ENCODE measurements at places on chromosomes 5 and 9.

GRCh38 chr5:174790906-174791305 is 66.5 kb downstream of the MSX2 start:
- H3K4me3 ChIP-seq: no peak overlapping the region
- peaks cover under 1% of the 10 kb centered on the region for H3K27me3 ChIP-seq
- H3K4me1 ChIP-seq: no peaks in the 10 kb centered on the region
- H3K27ac ChIP-seq: no peak overlapping the region
- DNase-seq: no peak

DNA sequence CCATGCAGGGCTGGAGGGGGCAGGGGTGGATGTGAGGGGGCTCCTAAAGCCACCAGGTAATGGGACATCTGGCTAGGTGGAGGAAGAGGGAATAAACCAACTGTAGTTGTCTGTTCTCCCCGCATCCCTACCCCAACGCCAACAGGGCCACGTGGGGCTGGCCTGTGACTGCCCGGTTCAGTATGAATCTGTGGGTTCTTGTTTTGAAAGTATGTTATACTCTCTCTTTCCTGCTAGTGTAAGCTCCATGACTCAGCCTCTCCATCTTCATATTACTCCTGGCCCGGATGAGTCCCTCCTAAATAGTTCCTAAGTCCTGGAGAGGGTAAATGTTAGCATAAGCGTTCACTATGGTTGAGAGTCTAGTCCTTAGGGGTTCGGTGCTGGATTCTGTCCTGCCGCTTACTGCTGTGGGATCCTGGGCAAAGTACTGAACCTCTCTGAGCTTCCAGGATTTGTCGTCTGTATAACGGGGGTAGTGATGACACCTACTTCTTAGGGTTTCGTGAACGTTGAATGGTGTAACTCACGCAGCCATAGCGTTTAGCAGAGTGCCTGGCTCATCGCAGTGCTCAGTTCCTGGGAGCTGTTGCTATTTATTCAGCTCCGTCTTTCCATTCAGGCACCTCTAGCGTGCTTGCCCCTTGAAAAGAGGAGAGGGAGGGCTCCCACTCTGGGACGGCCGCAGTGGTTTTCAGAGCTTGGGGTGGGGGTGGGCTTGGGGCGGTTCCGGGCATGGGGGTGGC is 28.8 kb downstream of the LHX2 start:
- no peaks in the 10 kb centered on the region for H3K36me3 ChIP-seq
- H3K27ac ChIP-seq: no peak overlapping the region
- no peaks in the 10 kb centered on the region for H3K4me1 ChIP-seq

DNA sequence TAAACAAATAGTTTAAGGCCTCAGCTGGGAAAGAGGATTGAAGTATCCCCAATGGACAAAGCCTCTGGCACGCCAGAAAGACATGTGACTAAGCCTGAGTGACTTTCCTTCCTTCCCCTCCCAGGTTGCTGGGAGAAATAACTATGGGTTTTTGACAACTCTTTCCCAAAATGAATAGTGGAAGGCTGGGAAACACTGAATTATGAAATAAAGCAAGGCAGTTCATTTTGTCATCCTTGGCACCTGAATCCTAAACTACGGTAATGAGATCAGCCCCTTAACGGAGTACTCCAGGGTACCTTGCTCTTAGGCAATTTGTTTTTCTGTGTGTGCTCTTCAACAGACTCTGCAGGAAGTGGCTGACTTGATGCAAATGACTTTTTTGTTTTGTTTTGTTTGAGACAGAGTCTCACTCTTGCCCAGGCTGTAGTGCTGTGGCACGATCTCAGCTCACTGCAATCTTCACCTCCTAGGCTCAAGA is 75.2 kb downstream of the LMNB1 start:
- no peak overlapping the region for H3K4me3 ChIP-seq
- no peak overlapping the region for H3K27ac ChIP-seq

GRCh38 chr5:164224772-164225171 is 719.4 kb downstream of the MAT2B start:
- DNase-seq: no peak
- H3K4me3 ChIP-seq: no peak overlapping the region
- H3K27me3 ChIP-seq: peaks cover 5% of the 10 kb centered on the region
- no peak overlapping the region for H3K27ac ChIP-seq
- H3K4me1 ChIP-seq: no peaks in the 10 kb centered on the region

DNA sequence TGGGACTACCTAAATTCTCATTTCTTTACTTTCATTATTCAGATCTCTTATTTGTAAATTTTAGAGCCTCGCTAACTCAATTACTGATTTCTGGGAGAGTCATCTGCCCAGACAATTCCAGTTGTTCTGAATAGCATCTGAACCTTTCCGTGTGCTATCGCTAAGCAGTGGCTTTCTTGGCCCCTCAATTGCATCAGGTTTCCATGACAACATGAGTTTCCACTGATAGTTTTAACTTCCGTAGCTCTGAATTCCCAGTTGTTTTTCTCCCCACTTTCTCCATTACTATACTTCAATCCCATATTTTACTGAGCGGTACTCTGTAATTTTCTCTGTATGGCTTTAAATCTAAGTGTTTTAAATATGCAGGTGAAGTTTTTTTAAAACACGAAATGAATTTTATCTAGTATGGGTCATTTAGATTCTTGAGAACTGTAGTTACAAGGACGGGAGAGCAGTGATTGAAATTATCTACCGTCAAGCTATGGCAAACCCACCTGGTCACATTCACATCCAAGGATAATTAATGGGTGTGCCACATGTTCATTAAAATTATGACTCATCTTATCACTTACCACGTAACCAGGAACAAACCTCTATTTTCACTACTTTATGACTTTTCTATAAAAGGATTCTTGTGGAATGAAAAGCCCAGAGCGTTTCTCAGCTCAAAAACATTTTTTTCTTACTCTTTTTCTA is 223.5 kb upstream of the PCSK5 start:
- H3K36me3 ChIP-seq: no peaks in the 10 kb centered on the region
- H3K27ac ChIP-seq: no peak overlapping the region
- H3K27me3 ChIP-seq: peaks cover 11% of the 10 kb centered on the region
- no peaks in the 10 kb centered on the region for H3K4me1 ChIP-seq
- no peak overlapping the region for H3K4me3 ChIP-seq

- H3K27me3 ChIP-seq: no peaks in the 10 kb centered on the region
- H3K4me1 ChIP-seq: no peaks in the 10 kb centered on the region
- H3K36me3 ChIP-seq: no peaks in the 10 kb centered on the region
- no peak overlapping the region for H3K4me3 ChIP-seq
- no peak overlapping the region for H3K27ac ChIP-seq
- no peak for DNase-seq
Observed at GRCh38 chr9:25678846-25679360, 659 bp upstream of the TUSC1 start.

GRCh38 chr9:112166176-112167140 is 8.6 kb downstream of the SUSD1 start:
- DNase-seq: no peak
- no peaks in the 10 kb centered on the region for H3K36me3 ChIP-seq

- no peaks in the 10 kb centered on the region for H3K36me3 ChIP-seq
- H3K4me3 ChIP-seq: no peak overlapping the region
- no peak for DNase-seq
- H3K27me3 ChIP-seq: no peaks in the 10 kb centered on the region
Observed at GRCh38 chr9:72440992-72441847, 76.2 kb upstream of the ZFAND5 start.

GRCh38 chr9:77883133-77883532 is 148.5 kb downstream of the GNAQ start:
- H3K27me3 ChIP-seq: no peaks in the 10 kb centered on the region
- H3K36me3 ChIP-seq: no peaks in the 10 kb centered on the region
- no peak overlapping the region for H3K4me3 ChIP-seq
- H3K4me1 ChIP-seq: peaks cover 15% of the 10 kb centered on the region
- no peak overlapping the region for H3K27ac ChIP-seq
- DNase-seq: no peak

DNA sequence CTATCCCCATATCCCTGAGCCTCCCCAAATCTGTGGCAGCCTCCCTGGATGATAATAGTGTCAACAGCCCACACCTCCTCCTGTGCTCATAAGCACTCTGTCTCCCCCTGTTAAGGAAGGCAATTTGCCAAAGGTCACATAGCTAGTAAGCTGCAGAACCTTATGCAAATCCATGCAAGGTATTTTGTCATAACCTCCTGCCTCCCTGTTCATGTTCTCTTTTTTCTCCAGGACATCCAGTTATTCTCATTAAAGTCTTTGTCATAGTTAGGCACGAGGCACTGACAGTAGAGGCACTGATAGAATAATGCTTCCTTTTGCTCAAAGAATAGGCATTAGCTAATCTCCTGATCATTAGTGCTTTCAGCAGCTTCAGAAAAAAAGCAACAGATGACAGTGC is 10.2 kb upstream of the AUH start:
- H3K4me3 ChIP-seq: no peak overlapping the region
- H3K36me3 ChIP-seq: no peaks in the 10 kb centered on the region
- DNase-seq: no peak
- no peak overlapping the region for H3K27ac ChIP-seq
- no peaks in the 10 kb centered on the region for H3K27me3 ChIP-seq

DNA sequence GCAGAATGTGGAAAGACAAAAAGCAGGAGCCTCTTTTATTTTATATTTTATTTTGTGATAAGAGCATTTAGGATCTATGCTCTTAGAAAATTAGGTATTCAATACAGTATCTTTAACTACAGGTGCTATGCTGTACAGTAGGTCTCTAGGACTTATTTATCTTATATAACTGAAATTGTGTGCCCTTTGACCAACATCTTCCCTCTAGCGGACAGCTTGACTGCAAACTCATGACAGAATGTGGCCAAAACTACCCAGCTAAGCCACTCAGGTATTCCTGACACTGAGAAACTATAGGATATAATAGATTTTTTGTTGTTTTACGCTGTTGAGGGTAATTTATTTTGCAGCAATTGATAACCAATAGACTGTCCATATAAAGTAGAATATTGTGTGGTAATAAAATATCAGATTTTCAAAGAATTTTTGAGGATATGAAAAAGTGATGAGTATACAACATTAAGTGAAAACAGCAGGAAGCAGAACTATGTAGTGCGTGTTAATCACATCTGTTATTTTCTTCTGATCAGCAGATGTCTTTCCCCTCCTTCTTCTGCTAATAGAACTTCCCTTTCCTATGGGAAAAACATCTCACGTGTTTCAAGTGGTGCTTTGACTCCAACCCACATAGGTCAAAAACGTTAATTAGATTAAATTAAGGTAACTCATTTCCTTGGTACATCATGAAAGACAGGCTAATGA is 69.9 kb upstream of the SELENOP start:
- H3K4me1 ChIP-seq: no peaks in the 10 kb centered on the region
- H3K27me3 ChIP-seq: no peaks in the 10 kb centered on the region
- no peak overlapping the region for H3K4me3 ChIP-seq
- no peak for DNase-seq
- H3K27ac ChIP-seq: no peak overlapping the region
- H3K36me3 ChIP-seq: no peaks in the 10 kb centered on the region

DNA sequence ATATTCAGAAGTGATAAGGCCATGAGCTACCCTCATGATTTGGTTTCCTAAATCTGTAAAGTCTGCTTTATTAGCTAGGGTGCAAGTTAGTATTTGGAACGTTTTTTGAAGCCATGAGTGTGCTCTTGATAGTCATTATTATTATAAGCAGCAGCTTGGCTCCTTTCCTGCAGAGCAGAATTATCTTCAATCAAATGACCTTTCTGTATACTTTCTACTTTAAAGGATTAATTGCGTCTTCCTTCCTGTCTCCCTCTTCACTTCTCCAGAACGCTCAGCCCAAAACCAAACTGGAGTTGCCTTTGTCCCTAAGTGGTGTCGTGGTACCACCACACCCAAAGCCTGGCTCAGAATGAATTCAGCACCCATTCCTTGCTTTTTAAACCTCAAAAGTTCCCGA is 211.3 kb downstream of the ARHGAP26 start:
- H3K4me1 ChIP-seq: peaks cover 55% of the 10 kb centered on the region
- peak overlapping the region; percentile 13 for H3K4me3 ChIP-seq
- no peaks in the 10 kb centered on the region for H3K27me3 ChIP-seq
- H3K36me3 ChIP-seq: no peaks in the 10 kb centered on the region

DNA sequence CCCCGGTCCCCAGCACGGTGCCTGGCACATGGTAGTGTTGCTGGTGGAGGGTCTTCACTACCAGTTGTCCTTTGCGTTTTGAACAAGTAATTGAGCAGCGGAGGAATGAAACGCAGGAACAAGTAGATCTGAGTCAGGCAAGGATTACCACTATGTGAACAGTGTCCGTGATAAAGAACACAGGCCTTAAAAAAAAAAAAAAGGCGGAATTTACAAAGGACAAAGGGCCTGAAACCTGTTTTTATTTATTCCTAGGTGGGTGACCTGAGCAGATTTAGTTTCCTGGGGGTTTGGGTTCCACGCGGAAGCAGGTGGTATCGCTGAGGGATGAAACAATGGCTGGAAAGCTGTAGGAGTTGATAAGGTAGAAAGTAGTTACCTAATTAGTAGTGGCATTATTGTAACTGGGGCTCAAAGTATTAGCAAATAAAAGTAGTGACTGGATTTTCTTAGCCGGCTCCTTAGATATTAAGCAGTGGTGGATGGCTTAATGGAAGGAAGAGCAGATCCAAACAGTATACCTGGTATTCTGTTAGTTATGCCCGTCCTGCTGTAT is 1.1 kb downstream of the RUSC2 start:
- H3K4me1 ChIP-seq: peaks cover 27% of the 10 kb centered on the region
- peak overlapping the region; percentile 87 for H3K27ac ChIP-seq
- H3K4me3 ChIP-seq: peak overlapping the region; percentile 80

GRCh38 chr5:152689250-152689711 is 284.2 kb upstream of the NMUR2 start:
- no peak overlapping the region for H3K27ac ChIP-seq
- H3K36me3 ChIP-seq: no peaks in the 10 kb centered on the region
- H3K4me1 ChIP-seq: peaks cover 6% of the 10 kb centered on the region
- peak; percentile 2 for DNase-seq
- H3K27me3 ChIP-seq: no peaks in the 10 kb centered on the region

DNA sequence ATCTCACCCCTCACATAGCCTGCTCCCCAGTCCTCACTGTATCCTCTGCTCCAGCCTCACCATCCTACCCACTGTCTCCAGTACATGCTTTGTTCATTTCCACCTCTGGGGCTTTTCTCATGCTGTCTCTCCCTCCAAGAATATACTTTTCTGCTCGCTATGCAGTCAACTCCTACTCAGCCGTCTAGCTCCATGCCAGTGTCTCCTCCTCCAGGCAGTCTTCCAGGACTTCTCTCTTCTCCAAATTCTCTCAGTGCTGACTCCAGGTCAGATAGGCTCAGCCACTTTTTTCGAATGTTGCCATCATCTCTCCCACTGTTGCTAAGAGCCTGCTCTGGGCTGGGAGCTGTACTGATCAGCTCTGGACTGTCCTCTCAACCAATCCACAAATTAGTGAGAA is 8.0 kb upstream of the DAB2IP start:
- no peak for DNase-seq
- no peaks in the 10 kb centered on the region for H3K27me3 ChIP-seq
- H3K36me3 ChIP-seq: no peaks in the 10 kb centered on the region
- no peak overlapping the region for H3K27ac ChIP-seq
- no peaks in the 10 kb centered on the region for H3K4me1 ChIP-seq
